ENCODE measurements at places on chromosomes 7 and 10. TPM values are rescaled to one million over a fixed set of nuclear protein-coding genes. Genes with fewer than 3 reads are reported as not detected.

The TFR2 gene
- polyA plus RNA-seq, result 1.8 TPM

The INSYN2A gene
- polyA plus RNA-seq, result not detected

The GRM3 gene
- not detected for polyA plus RNA-seq

The ACBD7 gene
- polyA plus RNA-seq, result not detected

The STARD3NL gene
- 94.8 TPM for polyA plus RNA-seq

The DBF4 gene
- 37.3 TPM for polyA plus RNA-seq

The ENTPD1 gene
- 4.3 TPM for polyA plus RNA-seq

The PDE6C gene
- polyA plus RNA-seq, result not detected

The WEE2 gene
- polyA plus RNA-seq, result not detected

The LRIT1 gene
- polyA plus RNA-seq, result not detected

The C7orf25 gene
- polyA plus RNA-seq, result 0.39 TPM

The AKR1C1 gene
- polyA plus RNA-seq, result not detected

The IFIT1B gene
- polyA plus RNA-seq, result not detected

The TBX20 gene
- polyA plus RNA-seq, result not detected

The OR9A2 gene
- polyA plus RNA-seq, result not detected

The HOXA6 gene
- 0.52 TPM for polyA plus RNA-seq

The STAG3 gene
- 0.72 TPM for polyA plus RNA-seq

The SLIT1 gene
- polyA plus RNA-seq, result 0.36 TPM

The ASZ1 gene
- polyA plus RNA-seq, result not detected

The KCNH2 gene
- polyA plus RNA-seq, result not detected

The ZNF485 gene
- polyA plus RNA-seq, result 6.4 TPM

The FLNC gene
- polyA plus RNA-seq, result not detected

The CASP7 gene
- 27.1 TPM for polyA plus RNA-seq

The UTF1 gene
- not detected for polyA plus RNA-seq

The PTPRZ1 gene
- polyA plus RNA-seq, result not detected

The FAM13C gene
- not detected for polyA plus RNA-seq

The PTPRN2 gene
- 2.2 TPM for polyA plus RNA-seq

The C10orf62 gene
- not detected for polyA plus RNA-seq

The GIMAP8 gene
- 25.1 TPM for polyA plus RNA-seq

The SLC35B4 gene
- 18.2 TPM for polyA plus RNA-seq

The CPN1 gene
- polyA plus RNA-seq, result not detected

The NXPH1 gene
- polyA plus RNA-seq, result not detected

The PHYHIPL gene
- not detected for polyA plus RNA-seq

The CDNF gene
- 0.58 TPM for polyA plus RNA-seq

The MLLT10 gene
- polyA plus RNA-seq, result 5.1 TPM

The CXCL12 gene
- polyA plus RNA-seq, result not detected

The CCM2 gene
- 103 TPM for polyA plus RNA-seq

The CDH23 gene
- not detected for polyA plus RNA-seq

The CYP2C19 gene
- not detected for polyA plus RNA-seq

The ZCWPW1 gene
- polyA plus RNA-seq, result 5.7 TPM

The STEAP4 gene
- not detected for polyA plus RNA-seq

The CYP3A4 gene
- polyA plus RNA-seq, result not detected

The TSPAN15 gene
- 2.4 TPM for polyA plus RNA-seq

The GIMAP6 gene
- polyA plus RNA-seq, result 173 TPM

The OSBPL3 gene
- 6.4 TPM for polyA plus RNA-seq

The MMP21 gene
- not detected for polyA plus RNA-seq

The POLR2J2 gene
- polyA plus RNA-seq, result 9.8 TPM

Measured in immature natural killer cell (primary cell).